Fibroblast of the aortic adventitia (primary cell): ENCODE measurements at places on chromosomes 3 and 15. TPM values are rescaled to one million over a fixed set of nuclear protein-coding genes. Genes with fewer than 3 reads are reported as not detected.
A peak's percentile ranks its signal among the peaks of the same experiment; 100 is the strongest.

The SLC4A7 gene
- total RNA-seq, result 165 and 450 TPM in 2 replicates

The TM4SF18 gene
- total RNA-seq, result 0.27 and 1.3 TPM in 2 replicates

The UCN2 gene
- 0.54 TPM in 1 of 2 replicates, not detected in the other for total RNA-seq

The GOLGA8S gene
- total RNA-seq, result under 0.01 TPM in 1 of 2 replicates, not detected in the other

The ZMYND10 gene
- 0.81 and 0.82 TPM in 2 replicates for total RNA-seq

The HDC gene
- total RNA-seq, result not detected in 2 replicates

The AADACL2 gene
- 0.90 TPM in 1 of 2 replicates, not detected in the other for total RNA-seq

The TFG gene
- total RNA-seq, result 68.9 and 143 TPM in 2 replicates

DNA sequence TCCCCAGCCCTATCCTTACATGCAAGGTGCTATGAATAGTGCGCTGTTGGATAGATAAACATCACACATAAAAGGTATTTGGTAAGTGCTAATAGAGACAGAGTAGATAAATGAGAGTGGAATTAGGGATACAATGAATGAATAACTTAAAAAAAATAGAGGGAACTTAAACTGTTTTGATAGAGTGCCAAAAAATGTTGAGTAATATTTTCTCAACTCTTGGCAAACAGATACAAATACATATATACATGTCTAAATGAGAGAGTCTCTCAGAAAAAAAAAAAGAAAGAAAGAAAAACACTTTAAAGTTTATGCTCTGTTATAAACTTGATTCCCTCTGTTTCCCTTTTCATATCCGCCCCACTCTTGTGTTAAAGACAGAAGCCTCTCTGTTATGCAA lies 667.4 kb downstream of the ROBO2 start:
- no peak for DNase-seq

DNA sequence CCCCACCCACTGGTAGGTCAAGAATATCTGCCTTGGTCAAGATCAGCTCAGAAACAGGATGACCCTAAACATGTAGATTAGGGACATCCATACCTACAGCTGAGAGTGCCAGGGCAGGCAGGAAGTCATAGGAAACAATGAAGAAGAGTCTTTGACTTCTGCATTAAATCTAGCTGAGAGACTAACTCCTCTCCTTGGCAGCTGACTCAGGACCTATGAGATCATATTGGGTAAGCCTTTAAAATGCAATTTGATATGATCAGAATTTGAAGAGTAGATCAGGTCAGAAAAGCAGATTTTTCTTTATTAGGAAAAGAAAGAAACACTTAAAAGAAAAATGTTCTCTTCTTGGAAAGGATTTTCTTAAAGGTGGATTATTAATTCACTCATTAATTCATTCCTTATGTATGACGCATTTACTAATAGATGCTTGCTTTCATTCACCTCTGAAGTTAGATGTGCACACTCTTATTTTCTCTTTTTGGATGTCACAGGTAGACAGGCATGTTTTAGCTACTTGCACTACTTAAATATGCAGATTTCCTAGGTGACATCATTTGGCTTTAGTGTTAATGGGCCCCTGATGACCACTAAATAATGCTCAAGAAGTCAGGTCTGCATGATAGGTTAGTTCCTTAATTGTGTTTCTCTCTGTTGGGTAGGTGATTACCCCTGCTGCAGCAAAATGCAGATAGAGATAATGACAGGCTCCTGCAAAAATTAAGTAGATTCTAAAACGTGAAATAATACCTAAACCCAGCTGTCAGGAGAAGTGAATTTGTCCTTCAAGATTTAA lies 35.7 kb upstream of the GSK3B start:
- no peak for DNase-seq

GRCh38 chr3:53645754-53646153 lies 151.3 kb downstream of the CACNA1D start:
- DNase-seq, result peak; percentile 12

DNA sequence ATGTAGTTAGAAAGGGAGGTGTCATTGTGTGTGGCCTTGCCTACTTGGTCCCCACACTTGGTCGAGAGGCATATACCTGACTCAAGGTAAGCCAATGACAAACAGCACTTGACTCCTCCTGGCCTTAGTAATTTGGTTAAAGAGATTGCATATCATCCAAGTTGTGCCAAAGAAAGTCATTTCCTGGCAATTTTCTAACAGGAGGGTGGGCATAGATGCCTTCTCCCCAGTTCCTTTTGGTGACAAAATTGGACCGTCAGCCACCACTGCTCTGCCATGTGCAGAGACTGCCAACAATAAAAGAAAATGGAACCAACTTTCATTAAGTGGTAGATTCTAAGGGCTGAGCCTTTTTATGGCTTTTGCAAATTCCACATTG lies 7.9 kb upstream of the LEKR1 start:
- DNase-seq, result no peak

DNA sequence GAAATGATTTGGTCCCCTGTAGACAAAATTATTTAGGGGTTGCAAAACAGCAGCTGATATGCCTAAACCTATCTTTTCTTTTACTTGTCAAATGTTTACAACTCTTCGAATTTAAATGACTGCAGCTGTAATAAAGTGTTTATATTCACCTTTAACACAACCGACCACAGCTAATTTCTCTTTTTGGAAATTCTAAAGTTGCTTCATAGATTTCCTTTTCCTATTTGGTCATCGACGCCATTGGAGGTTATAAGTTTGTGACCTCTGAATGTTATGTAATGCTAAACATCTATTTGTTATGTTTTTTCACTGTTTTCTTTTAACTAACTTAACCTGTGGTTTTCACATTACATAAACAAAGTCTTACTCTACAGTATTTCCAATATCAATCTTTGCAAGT lies 1094.9 kb upstream of the EPHA6 start:
- DNase-seq, result no peak

- DNase-seq, result no peak
Measured at GRCh38 chr15:67560320-67560719, 17.8 kb downstream of the MAP2K5 start.

DNA sequence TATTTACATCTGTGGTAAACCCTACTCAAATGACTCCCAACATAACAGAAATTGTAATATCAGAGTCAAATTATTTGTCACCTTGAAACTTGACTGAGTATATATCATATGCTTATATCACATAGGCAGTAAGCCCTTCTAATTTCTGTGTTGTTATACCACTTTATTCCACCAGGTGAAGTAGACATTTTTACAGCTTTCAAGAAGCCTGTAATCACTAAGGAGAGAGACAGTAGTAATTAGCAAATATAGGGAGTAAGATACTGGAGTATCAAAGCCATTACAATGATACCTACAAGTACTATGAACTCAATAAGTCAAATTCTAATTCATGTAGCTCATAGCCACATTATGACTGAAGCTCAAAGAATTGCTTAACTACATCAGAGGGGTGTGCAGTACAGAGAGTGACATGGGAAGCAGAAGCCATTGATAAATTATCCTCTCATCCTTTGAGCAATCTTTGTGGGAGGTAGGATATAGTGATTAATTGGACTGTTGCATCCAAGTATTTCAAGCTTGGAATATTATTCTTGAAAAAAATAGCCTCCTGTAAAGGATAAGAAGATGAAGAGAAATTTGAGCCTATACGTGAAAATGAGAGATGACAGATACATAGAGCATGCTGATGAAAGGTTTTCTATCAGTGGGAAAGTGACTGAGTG lies 1005.9 kb downstream of the ZPLD1 start:
- no peak for DNase-seq

DNA sequence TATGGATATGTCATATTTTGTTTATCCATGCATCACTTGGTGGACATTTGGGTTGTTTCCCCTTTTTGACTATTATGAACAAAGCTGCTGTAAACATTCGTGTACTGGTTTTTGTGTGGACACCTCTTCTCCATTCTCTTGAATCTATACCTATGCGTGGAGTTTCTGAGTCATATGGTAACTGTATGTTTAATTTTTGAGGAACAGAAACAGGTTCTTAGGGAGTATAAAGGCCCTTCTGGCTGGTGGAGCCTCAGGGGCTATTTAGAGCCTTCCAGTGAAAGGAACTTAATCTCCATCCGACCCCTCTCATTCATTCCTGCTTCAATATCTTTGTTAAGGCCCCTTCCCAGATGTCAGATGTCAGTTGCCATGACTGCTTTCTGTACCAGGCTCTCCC lies 14.1 kb upstream of the CTXND1 start:
- DNase-seq, result no peak

DNA sequence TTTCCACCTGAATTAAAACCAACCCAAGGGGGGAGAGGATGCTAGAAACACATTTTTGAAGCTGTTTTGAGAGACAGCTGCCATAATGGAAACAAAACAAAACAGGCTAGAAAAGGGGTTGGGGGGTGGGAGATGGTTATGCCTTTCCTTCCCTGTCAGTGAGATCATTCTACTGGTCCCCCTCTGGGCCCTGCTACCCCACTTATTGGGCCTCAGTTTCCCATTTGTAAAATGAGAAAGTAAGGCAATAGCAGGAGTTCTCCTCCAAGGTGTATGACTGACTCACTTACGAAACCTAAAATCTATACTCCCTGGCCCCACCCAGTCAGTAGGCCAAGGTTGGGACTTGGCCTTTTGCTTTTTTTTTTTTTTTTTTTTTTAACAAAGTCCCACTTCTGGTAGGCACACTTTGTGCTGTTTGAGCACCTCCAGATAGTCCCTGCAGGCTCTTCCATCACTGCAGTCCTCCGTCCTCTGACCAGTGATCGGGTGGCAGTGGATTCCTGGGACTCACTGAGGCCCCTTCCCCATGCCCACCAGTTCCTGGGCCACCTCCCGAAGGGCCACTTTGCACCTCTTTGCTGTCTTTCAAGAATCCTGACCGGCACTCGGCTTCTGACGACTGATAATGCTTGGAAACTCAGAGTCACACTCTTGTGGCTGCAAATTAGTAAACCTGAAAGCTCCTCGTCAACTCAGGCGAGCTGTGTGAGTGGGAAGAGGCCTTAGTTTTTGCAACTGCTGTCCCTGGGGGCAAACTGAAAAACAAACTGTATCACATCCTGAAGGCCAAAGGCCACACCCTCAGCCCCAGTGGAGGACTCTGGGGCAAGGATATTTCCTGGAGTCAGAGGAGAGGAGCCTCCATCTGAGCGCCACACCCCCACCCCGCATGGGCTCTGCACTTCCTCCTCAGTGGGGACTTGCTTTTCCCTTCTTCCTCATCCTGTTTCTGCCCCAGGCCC lies 6.7 kb upstream of the PSTPIP1 start:
- no peak for DNase-seq

GRCh38 chr3:41324156-41324475 lies 124.8 kb downstream of the CTNNB1 start:
- DNase-seq, result no peak

- peak; percentile 88 for DNase-seq
Measured at GRCh38 chr15:60660290-60661051, 181.5 kb upstream of the ICE2 start.

GRCh38 chr3:64291345-64291744 lies 66.1 kb upstream of the PRICKLE2 start:
- peak; percentile 94 for DNase-seq

DNA sequence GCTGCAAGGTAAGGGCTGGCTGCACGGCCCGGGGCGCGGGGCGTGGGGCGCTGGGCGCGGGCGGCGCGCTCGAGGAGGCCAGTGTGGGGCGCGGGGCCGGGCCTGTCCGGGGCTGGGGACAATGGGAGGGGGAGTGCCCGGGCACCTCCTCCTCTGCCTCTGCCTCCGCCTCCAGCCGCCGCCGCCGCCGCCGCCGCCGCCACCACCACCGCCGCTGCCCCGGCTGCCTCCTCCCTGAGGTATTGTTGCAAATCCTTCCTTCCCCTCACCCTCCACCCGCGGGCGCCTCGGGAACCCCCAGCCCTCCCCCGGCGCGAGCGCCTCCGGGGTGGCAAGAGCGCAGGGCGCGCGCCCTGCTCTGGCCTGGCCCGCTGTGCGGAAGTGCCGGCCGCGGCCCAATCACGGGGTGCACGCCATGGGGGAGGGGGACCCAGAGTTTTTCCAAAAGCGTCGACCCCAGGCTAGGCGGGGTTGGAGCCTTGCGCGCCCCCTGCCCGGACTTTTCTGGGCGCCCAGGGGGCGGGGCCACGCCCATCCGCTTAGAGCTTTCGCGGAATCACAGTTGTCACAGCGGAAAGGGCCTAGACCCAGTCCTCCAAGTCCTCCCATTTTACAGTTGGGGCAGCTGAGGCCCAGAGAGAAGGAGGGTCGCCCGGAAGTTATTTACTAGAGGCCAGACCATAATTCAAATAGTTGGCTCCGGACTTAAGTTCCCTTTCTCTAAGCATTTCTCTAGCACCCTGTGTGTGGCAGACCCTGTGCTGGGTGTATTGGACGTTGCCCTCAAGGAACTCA lies at the start of gene LPP:
Gene LPP (plus strand): TSS at position 144 of the 795 bp plus-strand sequence. CDS start 251,964 bp downstream, outside the sequence.
- peak; percentile 67 for DNase-seq

- peak; percentile 45 for DNase-seq
Measured at GRCh38 chr3:173584838-173585831, 187.6 kb downstream of the NLGN1 start.

DNA sequence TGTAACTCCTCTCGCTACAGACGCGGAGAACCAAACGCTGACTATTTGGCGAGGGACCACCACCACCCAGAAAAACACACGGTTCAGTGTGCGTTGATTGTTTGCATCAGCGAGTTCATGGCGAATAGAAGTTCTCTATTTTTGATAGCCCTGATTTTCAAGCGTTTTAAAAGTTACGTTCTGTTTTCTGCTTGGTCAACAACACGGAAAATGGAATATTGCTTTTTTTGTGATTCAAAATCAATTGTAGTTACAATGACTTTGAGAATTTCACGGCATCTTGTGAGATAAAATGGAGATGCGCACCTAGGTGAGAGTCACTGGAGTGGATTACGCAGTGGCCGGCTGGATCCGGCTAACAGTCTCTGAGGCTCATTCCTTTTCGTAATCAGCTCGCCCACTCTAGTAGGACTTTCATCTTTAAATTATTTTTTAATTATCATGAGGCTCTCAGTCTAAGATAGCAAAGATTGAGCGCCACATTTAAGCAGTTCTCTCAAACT lies 54.8 kb downstream of the CCDC54 start:
- peak; percentile 16 for DNase-seq

DNA sequence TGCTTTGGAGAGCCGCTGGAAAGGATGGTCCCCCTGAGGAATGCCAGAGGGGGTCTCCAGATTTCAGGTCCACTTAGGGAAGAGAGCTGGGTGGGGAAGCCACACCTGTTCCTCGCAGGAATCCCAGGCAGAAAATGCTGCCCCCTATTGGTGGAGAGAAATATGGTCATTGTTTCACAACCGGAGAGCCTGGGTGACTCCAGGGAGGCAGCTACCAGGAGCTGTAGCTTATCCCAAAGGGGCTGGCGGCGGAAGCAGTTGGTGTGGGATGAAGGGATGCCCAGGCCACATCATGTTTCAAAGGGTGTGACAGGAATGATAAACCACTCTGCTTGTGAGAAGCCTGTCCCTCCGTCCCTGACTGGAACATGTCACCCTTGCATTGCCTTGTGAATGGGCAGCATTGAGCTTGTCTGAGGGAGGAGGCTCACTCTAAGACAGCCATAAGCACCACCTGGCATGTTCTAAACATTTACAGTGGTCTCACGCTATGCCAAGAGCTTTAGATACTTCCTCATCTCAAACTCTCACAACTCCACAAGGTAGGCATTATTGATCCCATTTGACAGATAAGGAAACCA lies 34.5 kb downstream of the POMGNT2 start:
- no peak for DNase-seq

GRCh38 chr15:56794553-56795329 lies 61.4 kb upstream of the ZNF280D start:
- no peak for DNase-seq
